ENCODE measurements at places on chromosomes 2 and 18.

GRCh38 chr18:76615065-76615733, 120.2 kb upstream of the ZNF516 start:
- DNase-seq, result no peak

DNA sequence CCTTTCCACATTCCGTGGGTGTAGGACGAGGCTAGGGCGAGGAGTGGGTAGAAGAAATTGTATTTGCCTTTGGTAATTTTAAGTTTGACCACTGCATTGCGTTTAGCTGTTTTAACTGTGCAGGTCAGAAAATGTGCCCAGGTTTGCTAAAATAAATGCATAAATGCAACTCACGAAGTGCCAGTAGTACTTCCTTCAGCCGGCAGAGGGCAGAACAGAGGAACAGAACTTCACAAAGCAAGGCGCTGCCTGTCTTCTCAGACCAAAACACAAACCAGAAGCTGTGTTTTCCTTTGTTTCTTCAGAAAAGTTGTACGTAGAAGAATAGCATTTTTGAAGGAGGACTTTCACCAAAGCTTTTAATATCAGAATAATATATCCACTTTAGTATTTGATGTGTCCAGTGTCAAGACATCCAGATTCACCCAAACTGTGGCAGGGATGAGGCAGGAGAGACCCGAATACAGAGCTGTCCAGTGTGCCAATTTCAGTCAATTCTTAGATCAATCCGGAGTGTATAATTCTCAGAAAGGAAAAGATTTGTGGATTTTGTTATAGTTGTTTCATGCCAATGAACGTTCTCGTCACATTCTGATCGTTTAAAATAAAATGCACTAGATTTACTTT, 348.6 kb downstream of the DLGAP1 start:
- DNase-seq, result no peak

- DNase-seq, result no peak
Observed at GRCh38 chr2:166375736-166376487, at the start of gene SCN9A. TSS of gene SCN9A (minus strand) at chr2:166375944. CDS start at chr2:166311756, 64,188 bp downstream.

- DNase-seq, result no peak
Observed at GRCh38 chr2:132804051-132804450, 134.0 kb upstream of the LYPD1 start.

GRCh38 chr18:64936671-64937070, 787.8 kb upstream of the LINC00305 start:
- no peak for DNase-seq

DNA sequence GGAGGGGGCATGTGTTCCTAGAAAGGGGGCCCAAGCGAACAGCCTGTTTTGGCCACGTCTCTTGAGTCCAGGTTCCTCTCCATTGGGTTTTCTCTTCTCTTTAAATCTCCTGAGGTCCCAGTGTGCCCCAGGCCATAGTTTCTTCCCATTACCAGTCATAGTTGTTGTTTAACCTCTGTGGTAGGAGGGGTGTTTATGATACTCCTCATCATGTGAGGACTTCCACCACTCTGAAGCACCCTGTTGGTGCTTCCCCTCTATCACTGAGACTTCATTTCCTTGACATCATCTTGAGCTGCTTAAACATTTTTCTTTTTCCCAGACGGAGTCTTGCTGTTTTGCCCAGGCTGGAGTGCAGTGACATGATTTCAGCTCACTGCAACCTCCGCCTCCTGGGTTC, 45.9 kb downstream of the WIPF1 start:
- DNase-seq, result no peak

- no peak for DNase-seq
Observed at GRCh38 chr2:230987137-230988020, 8.5 kb upstream of the SPATA3 start.

GRCh38 chr18:76643996-76644395, 149.0 kb upstream of the ZNF516 start:
- no peak for DNase-seq

- no peak for DNase-seq
Observed at GRCh38 chr2:47158576-47158975, 3.5 kb upstream of the STPG4 start.

DNA sequence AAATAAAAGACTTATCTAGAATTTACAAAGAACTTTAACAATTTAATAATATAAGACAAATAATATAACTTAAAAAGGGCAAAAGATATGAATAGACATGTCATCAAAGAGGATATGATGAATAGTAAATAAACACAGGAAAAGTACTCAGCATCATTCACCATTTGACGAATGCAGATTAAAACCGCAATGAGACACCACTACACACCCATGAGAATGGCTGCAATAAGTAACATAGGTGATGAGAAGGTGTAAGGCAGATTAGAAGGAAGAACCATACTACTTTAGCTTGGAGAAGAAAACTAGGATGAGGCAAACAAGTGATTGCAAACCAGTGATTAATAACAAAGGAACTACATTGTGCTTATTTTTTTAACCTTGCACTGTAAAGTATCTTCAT, 152.0 kb downstream of the CYRIA start:
- DNase-seq, result no peak

DNA sequence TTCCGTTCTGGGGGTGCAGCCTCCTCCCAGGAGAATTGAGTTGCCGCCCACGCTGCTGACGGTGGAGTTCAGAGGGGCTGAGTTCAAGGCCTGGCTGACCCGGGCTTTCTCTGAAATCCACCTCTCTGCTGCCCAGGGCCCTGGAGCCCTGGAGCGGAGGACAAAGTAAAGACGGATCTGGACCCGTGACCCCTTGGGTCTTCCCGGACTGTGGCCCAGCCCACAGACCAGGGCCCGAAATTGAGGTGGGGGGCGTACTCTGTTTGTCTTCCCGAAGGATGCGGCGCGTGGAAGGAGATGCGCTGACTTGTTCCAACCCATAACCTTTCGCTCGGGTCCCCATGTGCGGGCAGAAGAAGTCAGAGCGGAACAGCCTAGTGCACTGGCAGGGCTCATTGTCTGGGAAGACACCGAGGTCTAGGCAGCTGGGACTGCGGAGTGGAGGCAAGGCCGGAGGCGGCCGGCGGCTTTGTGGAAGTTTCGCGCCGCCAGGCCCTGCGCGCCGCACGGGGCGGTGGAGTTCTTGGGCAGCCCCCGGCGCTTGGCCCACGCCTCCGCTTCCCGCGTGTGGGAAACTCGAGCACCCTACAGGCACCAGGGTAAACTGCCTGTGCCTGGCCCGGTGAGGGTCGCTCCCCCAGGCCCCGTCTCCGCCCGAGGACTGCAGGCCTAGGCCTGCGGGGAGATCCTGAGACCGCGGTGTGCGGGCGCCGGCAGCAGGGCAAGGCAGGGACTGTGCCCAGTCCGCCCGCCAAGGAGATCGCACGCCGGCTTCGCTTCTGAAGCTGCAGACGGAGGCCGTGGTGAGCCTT, 9.8 kb downstream of the POU3F3 start:
- DNase-seq, result no peak

GRCh38 chr2:68908392-68908970, 37.3 kb upstream of the BMP10 start:
- no peak for DNase-seq

DNA sequence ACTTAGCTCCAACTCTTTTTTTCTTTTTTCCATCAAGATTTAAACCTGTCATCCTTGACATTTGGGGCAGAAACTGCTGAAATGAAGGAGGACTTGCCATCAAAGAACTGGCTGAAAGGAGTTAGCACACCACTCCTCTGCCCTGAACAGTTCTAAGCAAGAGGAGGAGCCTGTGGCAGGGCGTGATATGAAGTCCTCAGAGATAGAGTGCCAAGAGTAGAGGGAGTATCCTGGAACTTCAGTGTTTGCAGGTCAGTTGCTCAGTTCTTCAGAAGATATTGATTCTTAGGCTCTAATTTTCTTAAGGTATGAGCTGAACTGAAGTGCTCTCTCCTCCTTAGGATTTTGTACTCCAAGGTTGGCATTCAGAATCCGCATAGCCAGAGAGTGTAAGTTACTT, 15.2 kb downstream of the NABP1 start:
- DNase-seq, result no peak

DNA sequence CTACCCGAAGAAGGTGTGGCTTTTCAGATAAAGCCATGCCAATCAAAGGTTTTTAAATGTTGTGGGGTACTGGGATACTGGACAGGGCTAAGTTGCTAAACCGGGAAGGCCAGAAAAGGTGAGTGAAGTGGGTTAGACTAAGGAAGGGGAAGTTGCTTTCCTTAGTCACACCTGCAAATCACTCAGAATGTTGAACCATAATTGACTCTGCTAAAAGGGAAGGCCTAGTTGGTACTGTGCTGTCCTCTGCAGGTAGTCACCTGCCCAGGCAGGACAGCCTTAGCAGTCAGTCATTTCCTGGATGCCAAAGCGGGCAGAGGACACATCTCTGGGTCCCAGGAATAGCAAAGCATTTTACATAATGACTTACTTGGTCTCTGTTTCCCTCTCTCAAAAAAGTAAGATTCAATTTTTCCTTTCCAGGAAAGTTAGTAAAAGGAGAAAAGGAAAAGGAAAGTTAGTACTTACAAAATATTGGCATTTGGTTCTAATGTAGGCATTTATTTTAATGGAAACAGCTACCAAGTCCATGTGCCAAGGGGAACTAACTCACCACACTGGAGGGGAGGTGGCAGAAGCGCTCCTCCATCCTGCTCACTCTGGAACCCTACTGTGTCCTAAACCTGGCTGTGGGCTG, 60.3 kb downstream of the RFTN2 start:
- no peak for DNase-seq

DNA sequence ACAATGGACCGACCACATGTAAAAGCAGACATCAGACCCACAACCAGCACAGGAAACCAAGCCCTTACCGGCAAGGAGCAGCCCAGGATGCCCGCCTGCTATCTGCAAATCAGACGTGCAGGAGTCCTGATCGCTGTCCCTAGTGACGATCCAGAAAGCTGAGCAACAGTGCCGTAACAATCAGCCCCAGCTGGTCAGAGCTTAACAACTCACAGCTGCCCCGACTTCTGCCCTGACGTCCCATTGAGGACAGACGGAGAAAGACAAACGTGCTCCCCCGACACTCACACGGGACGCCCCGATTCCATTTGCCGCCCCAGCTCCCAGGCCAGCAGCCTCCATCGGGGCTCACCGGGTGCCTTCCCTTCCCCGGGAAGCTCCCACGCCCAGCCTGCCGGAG, 39.8 kb upstream of the PXDN start:
- no peak for DNase-seq

DNA sequence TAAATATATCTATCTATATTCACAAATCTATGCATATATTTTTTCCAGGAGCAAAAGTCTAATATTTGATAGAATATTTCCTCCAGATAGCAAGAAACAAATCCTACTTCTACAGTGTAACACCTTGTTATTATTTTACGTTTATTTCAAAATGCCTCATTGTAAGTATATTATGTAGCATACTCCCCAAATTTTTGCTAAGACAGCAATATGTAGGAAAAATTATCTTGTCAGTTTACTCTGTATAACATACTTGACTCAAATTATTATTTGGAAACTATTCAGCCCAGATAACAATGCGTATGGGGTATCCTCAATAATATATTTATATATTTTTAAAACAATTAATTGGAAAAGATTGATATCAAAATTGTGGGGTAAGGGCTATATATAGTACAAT, 313.2 kb downstream of the NR4A2 start:
- DNase-seq, result no peak

All from cerebellar nuclear complex (tissue), 1 donor.